Activated CD4-positive, alpha-beta T cell treated with anti-CD3 and anti-CD28 coated beads, Interleukin-2, amount 50 U/mL, for 24 hours (primary cell): ENCODE measurements at places on chromosomes 5 and 9.

- DNase-seq: no peak
These were observed 384.2 kb upstream of the ZNF608 start for GRCh38 chr5:125130591-125130990.

DNA sequence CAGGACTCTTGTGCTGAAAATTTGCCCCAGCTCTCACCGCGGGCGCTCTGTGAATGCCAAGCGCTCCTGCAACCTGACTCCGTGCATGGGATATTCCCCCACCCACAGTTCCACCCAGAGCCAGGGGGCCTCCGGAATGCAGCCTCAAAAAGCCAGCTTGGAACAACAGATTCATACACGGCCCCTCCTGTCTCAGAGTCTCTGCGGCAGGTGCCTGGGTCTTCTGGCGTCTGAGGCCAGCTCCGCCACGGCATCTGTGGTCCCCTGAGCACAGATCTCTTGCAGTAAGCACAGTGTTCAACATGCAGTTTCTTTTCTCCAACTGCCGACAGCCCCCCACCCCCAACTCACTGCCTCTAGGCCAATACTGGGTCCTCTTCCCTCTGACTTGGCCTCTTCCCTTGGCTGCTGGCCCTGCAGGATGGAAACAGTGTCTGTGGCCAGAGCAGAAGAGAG is 355.7 kb upstream of the IRX2 start:
- DNase-seq: no peak

- DNase-seq: no peak
These were observed 31.6 kb downstream of the DTWD2 start for GRCh38 chr5:118956727-118957126.

DNA sequence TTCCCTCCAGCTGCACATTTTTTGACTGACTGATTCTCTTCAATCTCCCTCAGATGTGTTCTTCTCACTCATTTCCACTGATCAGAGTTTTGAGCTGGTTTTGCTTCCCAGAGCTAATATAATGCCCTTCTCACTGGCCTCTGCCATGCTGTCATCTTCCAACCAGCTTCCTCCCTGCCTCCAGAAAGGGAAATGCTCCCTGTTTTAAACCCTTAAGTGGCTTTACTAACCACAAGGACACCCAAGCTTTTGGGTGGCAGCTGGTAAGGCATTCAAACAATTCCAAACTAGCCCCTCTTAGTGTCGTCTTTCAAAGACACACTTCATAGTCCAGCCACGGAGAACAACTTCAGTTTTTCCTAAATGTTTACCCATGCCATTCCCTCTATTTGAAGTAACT is 172.5 kb downstream of the CRB2 start:
- no peak for DNase-seq

DNA sequence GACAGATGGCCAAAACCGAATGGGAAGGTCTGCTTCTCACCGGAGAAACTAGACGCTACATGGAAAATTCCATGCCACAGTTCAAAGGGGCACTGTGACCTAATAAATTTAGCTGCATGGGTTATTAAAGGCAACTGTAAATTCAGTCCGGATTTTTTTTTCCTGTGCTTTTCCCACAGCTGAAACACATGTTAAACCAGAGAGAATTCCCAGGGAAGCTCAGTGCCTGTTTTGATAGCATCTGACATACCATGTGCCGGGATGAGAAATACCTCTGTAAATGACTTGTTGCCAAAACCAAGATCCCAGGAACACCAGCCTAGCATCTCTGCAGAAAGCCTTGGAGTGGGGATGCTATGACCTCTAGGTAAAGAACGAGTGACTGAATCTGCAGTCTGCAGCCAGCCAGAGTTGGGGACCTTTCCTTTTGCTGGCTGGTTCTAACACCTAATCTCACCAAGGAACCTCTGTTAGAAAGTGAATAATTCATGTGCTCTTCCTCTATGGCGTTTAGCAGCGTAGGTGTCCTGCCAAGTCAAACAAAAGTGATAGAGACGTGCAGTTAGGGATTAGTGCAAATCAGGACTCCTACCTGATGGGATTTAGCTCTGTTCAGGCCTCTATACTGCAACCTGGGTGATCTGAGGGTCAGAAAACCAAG is 77.9 kb downstream of the SLIT3 start:
- no peak for DNase-seq

- DNase-seq: no peak
These were observed 156.5 kb downstream of the ASTN2 start for GRCh38 chr9:117258184-117258866.

DNA sequence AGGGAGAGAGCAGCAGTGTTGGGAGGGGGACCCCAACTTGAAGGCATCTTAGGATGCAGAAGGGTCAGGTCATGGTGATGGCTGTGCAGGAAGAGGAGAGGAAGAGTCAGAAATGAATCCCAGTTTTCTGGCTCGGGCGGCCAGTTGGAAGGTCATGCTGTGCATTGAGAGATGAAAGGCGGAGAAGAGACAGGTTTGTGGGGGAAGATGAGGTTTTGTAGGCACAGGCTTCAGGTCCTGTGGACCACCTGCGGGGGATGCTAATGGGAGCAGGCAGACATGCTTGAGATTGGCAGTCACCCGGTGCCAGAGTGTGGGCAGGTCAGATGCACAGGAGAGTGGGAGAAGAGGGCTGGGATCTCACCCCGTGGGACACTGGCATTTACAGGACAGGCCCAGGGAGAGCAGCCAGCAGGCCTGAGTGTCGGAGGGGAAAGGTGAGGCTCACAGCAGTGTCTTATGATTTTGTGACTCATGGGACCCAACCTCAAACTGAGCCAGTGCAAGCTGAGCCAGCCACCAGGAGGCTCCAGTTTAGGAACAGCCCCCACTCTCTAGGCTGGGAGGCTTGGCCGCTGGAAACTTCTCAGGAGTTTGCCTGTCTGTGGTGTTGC is 17.5 kb downstream of the STXBP1 start:
- DNase-seq: no peak

- no peak for DNase-seq
These were observed 41.0 kb upstream of the EQTN start for GRCh38 chr9:27337833-27338526.

- no peak for DNase-seq
These were observed 394.5 kb downstream of the ARHGEF28 start for GRCh38 chr5:74020503-74020902.

GRCh38 chr9:25678147-25678666 is at the start of gene TUSC1:
TSS of gene TUSC1 (minus strand) at chr9:25678444. CDS start at chr9:25678312, 132 bp downstream.
- DNase-seq: no peak

DNA sequence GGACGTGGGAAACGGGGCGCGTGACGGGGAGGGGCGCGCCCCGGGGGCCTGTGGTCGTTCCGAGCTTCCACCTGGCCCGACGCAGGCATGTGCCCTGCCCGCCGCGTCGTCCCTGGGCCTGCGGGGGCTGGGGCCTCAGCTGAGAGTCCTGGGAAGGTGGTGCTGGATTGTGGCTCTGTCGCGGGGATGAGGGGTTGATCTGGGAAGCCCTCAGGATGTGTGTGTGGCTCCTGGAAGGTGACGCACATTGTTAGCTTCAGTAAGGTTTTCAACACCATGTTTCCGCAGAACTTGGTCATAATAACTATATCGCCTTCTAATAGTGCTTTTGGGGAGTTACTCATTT is 589.1 kb downstream of the MTRR start:
- no peak for DNase-seq

DNA sequence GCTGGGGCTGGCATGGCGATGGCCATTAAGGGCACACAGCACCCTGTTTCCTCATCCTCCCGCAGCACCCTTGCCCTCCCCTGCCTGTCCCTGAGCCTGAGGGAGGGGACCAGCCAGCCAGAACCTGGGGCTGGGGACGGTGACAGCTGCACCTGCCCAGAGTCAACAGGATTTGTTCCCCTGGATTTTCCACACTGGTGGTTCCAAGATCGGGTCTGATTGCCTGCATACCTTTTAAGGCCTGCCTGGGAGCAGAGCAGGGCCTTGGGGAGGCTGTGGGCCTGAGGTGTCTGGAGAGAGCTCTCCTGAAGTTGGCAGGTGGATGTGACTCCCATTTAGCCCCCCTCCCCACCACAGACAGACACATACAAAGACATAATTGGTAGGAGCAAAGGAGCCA is 61.0 kb upstream of the C5orf58 start:
- no peak for DNase-seq

- no peak for DNase-seq
These were observed 17.3 kb downstream of the QSOX2 start for GRCh38 chr9:136228107-136228875.

GRCh38 chr5:1156754-1157460 is 44.5 kb upstream of the SLC6A19 start:
- no peak for DNase-seq

GRCh38 chr9:120569556-120569955 is 10.4 kb downstream of the CDK5RAP2 start:
- no peak for DNase-seq

GRCh38 chr9:98144631-98145030 is 25.6 kb upstream of the TRIM14 start:
- DNase-seq: no peak

DNA sequence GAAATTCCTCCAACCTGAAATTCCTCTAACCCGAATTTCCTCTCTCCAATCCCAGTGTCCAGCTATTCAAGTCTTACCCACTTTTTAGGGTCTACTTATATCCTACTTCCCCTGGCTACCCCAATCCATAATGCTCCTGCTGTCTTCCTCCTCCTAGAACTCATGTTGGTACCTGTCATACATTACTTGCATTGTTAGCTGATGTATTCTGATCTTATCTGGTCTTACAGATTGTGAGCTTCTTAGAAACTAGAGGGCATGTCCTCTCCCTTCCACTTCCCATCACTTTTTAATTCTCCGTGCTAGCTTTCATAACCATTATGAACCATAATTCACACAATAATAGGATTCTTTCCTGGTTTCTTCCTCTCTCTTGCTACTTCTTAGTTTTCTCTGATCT is 336.1 kb downstream of the CWC27 start:
- DNase-seq: no peak

DNA sequence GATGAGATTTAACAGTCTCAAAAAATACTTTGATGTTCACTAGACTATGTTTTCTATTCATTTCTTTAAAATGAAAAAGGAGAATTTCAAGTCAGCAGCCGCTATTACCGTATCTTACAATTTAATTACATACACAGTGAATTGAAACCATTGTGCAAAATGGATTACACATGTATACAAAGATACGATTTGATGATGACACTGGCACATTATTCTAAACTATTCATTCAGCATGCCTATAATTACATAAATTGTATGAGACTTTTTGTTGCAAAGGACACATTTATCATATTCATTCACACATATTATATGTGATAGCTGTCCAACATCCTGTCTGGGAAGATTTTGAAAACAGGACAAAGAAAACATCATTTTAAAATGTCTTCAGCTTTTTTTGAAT is 118.3 kb upstream of the VCAN start:
- DNase-seq: no peak

- no peak for DNase-seq
These were observed 33.5 kb downstream of the SHC3 start for GRCh38 chr9:89145097-89145496.

DNA sequence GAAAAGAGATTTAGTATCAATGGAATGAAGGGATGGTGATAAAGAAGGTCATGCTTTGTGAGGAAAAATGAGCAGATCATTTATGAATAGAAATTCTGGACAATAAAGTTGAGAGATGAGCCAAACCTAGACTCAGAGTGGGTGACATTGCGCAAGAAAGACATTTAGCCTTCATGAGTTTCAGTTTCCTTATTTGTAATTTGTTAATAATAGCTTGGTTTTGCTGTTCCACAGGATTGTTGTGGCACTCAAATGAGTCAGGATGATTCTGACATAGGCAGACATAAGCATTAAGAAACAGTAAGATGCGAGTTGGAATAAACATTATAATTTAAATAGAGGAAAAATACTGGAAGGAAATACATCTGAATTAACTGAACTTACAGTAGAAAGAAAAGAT is 34.8 kb downstream of the ITGA2 start:
- DNase-seq: no peak

DNA sequence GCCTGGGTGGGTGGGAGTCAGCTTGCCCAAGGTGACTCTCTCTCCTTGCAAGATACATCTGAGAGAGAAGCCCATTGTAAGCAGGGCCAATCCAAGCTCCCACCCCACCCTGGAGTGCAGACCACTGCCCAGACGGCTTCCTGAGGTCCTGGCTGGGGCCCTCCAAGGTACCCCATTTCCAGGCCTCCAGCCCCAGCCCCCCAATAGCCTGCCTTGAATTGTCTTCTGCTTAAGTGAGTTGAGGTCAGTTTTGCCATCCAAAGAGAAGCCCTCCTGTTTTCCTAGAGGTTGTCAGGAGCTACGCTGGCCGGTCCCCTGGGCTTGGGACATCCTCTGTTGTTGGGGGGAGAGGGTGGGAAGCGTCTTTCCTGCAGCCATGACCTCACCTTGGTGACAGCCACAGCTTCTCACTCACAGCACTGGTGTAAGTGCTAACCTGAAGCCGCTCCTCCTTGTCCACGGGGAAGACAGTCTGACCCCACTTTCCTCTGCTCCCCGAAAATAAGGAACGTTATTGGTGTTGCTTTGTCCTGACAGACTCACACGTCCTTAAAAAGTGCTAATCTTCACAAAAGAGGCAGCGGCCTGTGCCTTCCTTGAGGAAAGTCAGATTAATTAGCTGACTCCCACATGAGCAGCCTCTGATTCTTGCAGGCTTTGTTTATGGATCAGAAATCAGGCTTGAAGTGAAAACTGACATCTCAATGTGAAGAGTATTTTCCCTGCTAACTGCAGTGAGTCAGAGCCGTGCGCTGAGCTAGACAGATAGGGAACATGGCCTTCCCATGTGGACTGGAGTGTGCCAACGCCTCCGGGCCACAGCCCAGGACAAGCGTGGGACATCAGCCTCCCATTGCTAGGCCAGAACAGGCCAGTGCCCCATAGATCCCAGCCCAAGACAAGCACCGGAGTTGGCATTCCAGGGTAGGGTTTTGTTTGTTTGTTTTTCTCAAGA is 52.3 kb downstream of the ADAMTS2 start:
- no peak for DNase-seq

DNA sequence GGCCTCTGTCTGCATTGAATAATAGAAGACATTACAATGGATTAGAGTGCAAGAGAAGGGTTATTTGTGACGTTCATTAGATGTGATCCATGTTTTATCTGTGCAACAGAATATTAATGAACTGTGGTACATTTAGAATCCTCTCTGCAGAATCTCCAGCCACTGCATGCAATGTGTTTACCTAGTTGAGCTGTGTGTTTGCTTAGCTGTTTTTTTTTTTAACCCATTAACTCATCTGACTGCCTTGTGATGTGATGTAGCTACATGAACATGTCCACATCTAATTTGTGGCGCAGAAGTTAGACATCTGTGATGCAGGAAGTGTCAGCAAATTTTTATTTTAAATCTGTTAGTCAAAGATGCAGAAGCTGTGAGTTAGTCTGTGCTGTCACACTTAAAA is 236.9 kb downstream of the CD180 start:
- no peak for DNase-seq

GRCh38 chr9:32442433-32442832 is 58.0 kb downstream of the ACO1 start:
- no peak for DNase-seq

GRCh38 chr9:84169240-84169639 is 171.3 kb downstream of the SLC28A3 start:
- DNase-seq: no peak

GRCh38 chr9:130885484-130886375 is 10.9 kb downstream of the QRFP start:
- DNase-seq: no peak

- no peak for DNase-seq
These were observed 49.5 kb downstream of the SEMA4D start for GRCh38 chr9:89448381-89448780.
